ENCODE measurements at places on chromosomes 3 and 15.

GRCh38 chr15:70198441-70199123, 100.9 kb upstream of the TLE3 start:
- no peak for DNase-seq

DNA sequence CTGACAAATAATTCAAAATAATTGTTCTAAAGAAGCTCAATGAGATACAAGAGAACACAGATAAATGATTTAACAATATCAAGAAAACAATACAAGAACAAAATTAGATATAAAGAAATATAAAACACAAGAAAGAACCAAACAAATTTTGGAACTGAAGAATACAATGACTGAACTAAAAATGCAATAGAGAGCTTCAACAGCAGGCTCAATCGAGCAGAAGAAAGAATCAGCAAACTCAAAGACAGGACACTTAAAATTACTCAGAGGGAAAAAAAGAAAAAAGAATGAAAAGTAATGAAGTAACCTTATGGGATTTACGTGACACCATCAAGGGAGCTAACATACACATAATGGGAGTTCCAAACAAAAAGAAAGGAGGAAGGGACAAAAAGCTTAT, 32.1 kb downstream of the CCDC54 start:
- no peak for DNase-seq

DNA sequence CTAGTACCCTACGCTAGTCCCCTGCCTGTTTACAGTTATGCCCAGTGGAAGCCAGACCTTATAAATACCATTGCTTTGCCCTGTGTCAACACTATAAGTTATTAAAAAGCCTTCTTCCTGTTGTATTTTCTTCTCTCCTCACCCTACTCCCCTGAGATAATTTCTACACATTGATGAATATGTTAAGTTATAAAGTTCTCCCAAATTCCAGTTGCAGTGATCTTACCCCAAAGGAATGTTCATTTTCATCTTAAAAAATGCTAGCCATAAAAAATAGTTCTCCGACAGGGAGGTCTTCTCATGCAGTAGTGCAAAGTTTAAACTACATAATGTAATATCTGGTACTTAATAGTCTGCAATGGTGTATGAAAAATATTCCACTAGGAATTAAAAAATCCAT, 58.6 kb downstream of the MAP2K5 start:
- DNase-seq, result no peak

GRCh38 chr3:157103860-157104259, 56.1 kb downstream of the CCNL1 start:
- no peak for DNase-seq

Data from T-helper 2 cell (primary cell).